ENCODE measurements at places on chromosomes 4 and X.

- no peak for DNase-seq
These were observed 178.3 kb downstream of the CHIC2 start for GRCh38 chr4:53886090-53886489.

DNA sequence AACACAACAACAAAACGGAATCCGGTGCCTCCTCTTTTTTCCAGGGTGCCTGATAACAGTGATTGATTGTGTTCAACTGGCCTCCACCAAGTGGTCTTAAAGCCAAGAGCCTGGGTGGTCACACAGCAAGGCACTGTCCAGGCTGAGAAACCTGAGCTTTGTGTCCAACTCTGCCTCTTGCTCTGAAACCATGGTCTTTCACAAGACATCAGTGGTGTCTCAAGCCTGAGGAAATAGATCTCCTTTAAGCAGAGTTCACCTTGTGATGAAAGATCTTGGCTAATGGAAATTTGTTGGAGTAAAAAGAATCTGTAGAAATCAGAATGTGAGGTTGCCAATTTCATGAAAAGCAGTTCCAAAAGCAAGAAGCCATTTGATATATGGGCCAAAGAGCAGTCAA lies 47.3 kb upstream of the ACSL1 start:
- DNase-seq = no peak

DNA sequence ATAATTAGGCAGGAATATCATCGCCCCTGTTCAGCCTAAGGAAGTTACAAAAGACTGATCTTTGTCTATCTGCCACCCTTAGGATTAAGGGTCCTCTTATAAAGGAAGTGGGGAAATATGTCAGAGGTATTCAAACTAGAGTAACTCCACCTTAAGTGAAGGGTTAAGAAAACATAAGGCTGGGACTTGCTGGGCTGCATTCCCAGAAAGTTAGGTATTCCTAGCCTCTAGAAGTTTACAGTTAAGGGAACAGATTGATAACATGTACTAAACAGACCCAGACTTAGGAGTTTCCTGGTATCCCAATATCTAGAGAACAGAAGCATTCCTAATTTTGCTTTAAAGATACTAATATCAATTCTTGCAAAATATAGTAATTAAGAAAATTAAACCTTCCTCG lies 6.0 kb downstream of the CXCL2 start:
- DNase-seq = no peak

- DNase-seq = no peak
These were observed 6.7 kb upstream of the CD38 start for GRCh38 chr4:15771216-15772058.

- DNase-seq = no peak
These were observed 472.2 kb downstream of the PCDH7 start for GRCh38 chr4:31192341-31192740.

- no peak for DNase-seq
These were observed 11.9 kb downstream of the USP11 start for GRCh38 chrX:47244676-47245075.

- no peak for DNase-seq
These were observed 660.3 kb upstream of the PRKX start for GRCh38 chrX:4373791-4374190.

GRCh38 chr4:86547140-86547539 lies 47.0 kb upstream of the PTPN13 start:
- DNase-seq = no peak

- DNase-seq = peak; percentile 51
These were observed 293.2 kb upstream of the EMCN start for GRCh38 chr4:100811046-100811445.

DNA sequence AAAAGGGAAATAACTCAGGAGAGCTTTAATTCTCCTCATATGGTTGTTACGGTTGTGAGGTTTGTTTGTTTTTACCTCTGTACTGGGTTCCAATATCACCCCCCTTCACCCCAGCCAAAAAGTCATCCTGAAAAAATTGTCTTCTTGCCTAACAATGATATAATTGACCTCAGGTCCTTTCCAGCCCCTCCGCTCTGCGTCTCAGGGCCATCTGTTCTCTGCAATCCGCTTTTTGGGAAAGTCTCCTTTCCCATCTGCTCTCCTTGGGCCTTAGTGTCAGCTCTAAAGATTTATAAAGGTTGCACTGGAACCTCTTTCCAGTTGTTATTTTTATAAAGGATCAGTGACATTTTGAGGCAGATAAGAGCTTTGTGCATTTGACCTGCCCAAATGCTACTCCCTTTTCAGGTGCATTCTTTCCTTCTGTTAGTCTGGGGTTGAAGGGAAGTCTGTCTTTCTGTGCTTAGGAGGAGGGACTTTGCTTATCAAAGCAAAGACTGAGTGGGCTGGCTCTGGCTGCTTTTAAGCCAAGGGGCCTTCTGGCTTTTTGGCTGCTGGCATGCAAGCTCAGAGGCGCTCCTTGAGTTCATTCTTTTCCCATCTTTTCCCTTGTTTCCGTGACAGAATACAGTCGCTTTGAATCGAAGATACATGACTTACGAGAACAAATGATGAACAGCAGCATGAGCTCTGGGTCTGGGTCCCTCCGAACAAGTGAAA lies 34.1 kb downstream of the DLG3 start:
- DNase-seq = no peak

DNA sequence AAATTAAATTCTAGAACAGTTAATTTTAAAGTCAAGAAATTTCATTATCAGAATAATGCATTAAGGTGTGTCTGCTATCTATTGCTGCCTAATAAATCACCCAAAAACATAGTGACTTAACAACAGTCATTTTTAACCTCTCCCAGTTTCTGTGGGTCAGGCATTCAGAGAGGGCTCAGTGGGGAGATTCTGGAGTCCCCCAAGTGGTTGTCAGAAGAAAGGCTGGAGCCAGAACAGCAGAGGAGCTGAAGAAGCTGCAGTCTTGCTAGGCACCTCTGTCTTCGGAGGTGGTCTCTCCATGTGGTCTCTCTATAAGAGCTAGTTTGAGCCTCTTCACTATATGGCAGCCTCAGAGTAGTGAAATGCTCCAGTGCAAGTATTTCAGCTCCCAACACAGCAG lies 9.3 kb upstream of the HOPX start:
- DNase-seq = no peak

- DNase-seq = peak; percentile 14
These were observed 69.8 kb downstream of the RPS3A start for GRCh38 chr4:151169223-151169622.

DNA sequence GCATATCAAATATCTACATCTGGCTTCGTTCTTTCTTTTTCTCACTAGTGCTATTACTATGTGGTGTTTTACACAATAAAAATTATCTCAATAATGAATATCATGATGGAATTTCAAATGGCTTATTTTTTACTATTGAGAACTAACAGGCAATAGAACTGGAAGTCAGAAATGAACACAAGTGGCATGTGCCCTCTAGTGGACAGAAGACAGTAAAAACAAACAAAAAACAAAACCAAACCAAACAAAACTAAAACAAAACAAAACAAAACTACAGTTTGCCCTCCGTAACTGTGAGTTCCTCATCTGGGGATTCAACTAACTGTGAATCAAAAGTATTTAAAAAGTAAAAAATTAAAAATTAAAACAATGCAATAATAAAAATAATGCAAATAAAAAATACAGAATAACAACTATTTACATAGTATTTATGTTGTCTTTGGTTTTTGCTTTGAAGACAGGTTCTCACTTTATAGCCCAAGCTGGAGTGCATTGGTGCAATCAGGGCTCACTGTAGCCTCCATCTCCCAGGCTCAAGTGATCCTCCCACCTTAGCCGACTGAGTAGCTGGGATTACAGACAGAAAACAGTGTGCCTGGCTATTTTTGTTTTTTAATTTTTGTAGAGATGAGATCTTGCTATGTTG lies 195.6 kb upstream of the TACR3 start:
- no peak for DNase-seq

GRCh38 chr4:153265306-153266047 lies 61.2 kb downstream of the TRIM2 start:
- no peak for DNase-seq

- DNase-seq = no peak
These were observed 142.7 kb downstream of the DKK2 start for GRCh38 chr4:106893395-106893881.

- DNase-seq = no peak
These were observed 152.7 kb upstream of the FAM241A start for GRCh38 chr4:111992351-111993168.

GRCh38 chr4:73453701-73454005 lies 17.6 kb downstream of the AFP start:
- DNase-seq = no peak

DNA sequence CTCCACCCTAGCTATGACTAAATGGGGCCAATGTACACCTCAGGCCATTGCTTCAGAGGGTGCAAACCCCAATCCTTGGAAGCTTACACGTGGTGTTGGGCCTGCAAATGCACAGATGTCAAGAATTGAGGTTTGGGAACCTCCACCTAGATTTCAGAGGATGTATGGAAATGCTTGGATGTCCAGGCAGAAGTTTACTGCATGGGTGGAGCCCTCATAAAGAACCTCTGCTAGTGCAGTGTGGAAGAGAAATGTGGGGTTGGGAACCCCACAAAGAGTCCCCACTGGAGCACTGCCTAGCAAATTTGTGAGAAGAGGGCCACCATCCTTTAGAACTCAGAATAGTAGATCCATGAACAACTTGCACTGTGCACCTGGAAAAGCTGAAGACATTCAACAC lies 284.1 kb downstream of the ANTXR2 start:
- DNase-seq = no peak

DNA sequence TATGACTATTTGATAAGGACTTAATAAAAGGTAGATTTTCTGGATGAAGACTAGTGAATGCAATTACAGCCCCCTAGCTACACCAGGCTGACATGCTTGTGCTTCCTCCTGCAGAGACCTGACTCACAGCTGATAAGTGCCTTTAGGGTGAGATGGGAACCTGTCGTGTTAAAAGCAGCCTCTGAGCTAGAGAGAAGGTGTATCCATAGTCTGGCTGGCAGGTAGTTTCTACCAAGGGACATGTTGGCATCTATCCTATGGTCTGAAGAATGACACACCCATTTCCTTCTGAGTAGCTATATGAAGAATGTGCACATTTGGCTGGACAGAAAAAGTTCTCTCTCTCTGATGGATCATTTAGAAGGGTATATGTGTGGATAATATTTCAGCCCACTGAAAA lies 64.1 kb downstream of the PARM1 start:
- no peak for DNase-seq

- no peak for DNase-seq
These were observed 71.0 kb downstream of the AFF1 start for GRCh38 chr4:87005690-87006425.

DNA sequence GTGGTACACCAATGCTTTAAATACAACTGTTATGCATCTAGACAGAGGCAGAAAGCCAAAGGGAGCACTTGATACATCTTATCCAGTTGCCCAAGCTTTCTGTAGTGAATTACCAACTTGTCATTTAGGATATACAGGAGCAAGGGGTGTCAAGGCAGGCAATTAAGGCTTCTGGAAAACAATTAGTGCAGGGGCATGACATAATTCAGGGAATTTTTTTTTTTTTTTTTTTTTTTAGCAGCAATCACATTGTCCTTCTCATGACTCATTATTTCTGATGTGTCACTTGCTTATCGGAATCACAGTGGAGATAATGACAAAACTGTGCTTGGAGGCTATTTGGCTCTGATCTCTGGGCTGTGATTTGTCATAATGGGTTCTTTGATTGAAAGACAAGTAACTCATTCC lies 259.5 kb downstream of the ARHGAP24 start:
- DNase-seq = no peak

DNA sequence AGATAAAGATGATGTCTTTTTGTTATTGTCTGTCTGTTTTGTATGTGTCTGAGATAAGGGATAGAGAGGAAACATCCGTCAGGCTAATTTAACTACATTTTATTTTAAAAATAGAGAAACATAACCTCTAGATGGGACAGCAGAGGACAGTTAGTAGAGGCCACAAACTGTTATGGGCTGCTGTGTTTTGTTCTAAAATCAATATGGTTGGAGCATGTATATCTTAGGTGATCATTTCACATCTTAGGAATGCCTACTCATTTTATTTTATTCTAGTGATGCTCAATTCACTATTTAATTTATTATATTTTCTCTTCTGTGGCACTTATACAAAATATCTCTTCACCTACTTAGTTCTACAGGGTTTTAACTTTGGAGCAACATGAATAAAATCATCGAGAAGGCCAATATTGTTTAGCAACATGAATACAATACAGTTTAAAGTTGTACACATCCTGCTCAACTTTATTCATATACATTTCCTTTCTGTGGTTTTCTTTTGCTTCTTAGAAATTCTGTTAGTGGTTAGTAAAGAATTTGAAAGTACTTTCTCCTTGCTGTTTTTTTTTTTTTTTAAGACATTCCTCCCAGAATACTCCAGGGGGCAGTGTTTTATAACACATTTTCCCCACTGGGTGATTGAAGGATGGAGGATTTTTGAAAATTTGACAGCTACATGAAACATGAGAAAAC lies 392.9 kb downstream of the UNC5C start:
- DNase-seq = peak; percentile 31

DNA sequence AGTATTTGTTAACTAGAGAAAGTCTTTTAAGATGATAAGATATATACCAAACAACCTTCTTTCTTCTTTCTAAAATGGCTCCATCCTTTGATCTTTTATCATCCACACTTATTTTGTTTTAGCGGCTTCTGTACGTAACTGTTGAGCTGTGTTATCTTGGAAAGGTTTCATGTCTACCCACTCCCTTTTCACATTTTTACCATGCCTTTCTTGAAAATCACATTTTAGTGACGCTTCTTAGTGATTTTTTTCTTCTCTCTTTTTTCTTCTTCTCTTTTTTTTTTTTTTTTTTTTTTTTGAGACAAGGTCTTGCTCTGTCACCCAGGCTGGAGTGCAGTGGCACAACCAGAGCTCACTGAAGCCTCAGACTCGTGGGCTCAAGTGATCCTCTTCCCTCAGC lies 135.1 kb downstream of the CHIC2 start:
- no peak for DNase-seq

All from neuronal stem cell (in vitro differentiated cells).